Frontal cortex (tissue), 4 donors: ENCODE measurements at places on chromosomes 13 and 19. TPM values are rescaled to one million over a fixed set of nuclear protein-coding genes. Genes with fewer than 3 reads are reported as not detected.

Gene CLIP3
- total RNA-seq, result 24.9 TPM

Gene NLRP4
- total RNA-seq, result not detected

Gene VN1R2
- total RNA-seq, result not detected

GRCh38 chr19:518598-519231, 11.4 kb downstream of the TPGS1 start:
- no peak for DNase-seq

- DNase-seq, result no peak
Observed at GRCh38 chr19:791567-792305, 5.5 kb upstream of the PTBP1 start.

- no peak for DNase-seq
Observed at GRCh38 chr19:47141695-47142094, 11.1 kb downstream of the SAE1 start.

DNA sequence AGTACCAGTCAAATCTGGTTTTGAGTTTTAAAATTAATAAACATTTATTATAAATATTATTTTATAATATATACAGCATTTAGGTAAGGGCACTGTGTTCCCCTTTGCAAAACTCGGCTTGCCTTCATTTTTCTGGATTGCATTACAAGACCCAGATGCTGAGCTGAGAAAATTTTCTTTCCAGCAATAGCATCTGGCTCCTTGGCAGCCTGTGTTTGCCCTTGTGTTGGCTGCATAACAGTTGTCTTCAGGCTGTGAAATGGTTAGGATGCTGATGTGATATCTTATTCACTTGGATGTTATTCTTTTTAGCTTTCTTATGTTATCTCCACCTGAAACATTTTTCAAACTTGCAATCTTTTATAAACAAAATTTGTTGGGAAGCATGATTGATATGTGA, 784.4 kb downstream of the DACH1 start:
- no peak for DNase-seq

GRCh38 chr13:49190901-49191300, 29.2 kb upstream of the MLNR start:
- DNase-seq, result no peak

GRCh38 chr13:33119856-33120543, 103.8 kb downstream of the KL start:
- DNase-seq, result no peak
